GM06990 (cell line): ENCODE measurements at places on chromosomes 5 and 9.

DNA sequence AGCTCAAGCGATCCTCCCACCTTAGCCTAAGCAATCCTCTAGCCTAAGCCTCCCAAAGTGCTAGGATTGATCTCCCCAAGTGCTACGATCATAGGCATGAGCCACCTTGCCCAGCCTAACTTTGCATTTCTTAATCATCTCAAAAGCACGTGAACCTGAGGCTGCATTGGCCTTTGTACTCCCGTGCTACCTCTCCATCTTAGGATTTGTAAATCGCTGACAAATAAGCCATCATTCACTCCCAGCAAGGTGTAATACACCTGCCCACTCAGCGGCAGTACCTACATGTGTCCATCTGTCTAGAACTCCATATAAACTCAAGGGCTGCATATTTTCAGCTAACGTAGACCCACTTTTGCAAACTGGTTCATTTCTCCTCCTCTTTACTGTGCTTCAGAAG, 2.8 kb downstream of the ANKH start:
- DNase-seq: no peak

GRCh38 chr9:75185585-75186170, 97.4 kb downstream of the OSTF1 start:
- no peak for DNase-seq

GRCh38 chr5:124630767-124631704, 115.4 kb downstream of the ZNF608 start:
- peak; percentile 34 for DNase-seq

DNA sequence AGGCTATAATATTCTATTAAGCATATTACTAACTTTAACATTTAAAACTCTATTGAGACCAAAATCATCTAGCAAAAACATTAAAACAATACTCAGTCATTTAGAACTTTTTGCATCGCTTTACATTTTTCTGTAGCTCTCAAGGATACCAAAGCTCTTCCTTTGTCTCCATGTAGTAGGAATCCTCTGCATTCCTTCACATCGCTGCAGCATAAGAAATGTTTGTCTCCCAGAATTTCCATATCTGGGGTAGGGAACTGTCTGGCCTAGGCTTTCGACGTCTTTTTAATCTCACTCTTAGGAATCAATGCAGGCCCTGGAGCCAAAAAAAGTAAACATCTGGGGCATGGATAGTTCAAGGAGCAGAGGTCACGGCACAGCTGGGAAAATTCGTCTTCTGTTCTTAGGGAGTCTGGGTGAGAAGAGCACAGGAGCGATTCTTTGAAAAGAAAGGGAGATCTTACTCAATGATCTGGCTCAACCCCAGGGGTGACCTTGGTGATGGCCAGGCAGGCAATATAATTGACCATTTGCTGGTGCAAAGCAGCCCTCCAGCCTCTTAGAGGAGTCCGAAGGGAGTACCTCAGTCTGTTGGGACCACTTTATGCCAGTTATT, 23.2 kb upstream of the RAI14 start:
- DNase-seq: no peak

DNA sequence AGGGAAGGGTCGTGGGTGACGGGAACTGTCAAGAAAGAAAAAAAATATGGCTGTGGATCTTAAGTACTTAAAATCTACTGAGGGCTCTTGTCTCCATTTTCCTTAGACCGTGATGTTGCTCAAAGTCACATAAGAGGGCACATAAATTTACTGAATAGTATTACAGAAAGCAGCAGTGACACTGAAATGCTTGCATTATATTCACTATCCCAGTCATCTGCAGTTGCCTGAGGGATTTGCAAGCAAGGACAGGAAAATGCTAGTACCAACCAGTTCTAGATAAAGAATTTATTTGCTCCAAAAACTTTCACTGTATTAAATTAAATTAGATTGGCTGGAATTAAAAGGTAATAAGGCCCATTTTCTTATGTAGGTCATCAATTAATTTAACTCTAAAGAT, 106.5 kb upstream of the CCDC152 start:
- DNase-seq: no peak

DNA sequence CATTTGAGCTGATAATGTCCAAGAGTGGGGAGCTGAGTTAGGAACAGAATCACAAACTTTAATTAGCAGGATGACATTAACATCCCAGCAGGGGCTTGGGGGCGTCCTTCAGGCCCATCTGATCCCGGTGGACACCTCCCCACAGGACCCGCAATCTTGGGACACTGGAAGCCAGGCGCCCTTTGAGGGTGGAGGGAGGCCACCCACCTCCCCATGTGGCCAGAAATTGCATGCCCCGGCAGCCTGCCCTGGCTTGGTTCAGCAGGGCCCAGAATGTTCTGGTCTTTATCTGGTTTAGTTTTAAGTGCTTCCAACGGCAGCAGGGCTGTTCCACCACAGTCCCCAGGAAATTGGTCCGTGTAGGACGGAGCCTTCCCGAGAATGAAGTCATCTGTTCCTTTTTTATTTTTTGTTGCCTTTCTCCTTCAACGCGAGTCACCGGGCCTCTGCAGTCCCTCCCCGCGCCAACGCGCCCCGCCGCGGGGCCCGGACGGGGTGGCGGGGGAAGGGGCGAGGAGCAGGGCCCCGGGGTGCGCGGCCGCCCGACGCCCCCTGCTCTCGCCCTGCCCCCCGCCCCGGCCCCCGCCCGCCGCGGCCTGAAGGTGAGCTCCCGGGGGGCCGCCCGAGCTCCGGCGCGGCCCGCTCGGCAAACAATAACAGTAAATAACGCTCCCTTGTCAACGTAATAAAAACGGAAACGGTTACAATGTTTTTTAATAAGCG, 207.9 kb downstream of the C9orf50 start:
- peak; percentile 32 for DNase-seq

DNA sequence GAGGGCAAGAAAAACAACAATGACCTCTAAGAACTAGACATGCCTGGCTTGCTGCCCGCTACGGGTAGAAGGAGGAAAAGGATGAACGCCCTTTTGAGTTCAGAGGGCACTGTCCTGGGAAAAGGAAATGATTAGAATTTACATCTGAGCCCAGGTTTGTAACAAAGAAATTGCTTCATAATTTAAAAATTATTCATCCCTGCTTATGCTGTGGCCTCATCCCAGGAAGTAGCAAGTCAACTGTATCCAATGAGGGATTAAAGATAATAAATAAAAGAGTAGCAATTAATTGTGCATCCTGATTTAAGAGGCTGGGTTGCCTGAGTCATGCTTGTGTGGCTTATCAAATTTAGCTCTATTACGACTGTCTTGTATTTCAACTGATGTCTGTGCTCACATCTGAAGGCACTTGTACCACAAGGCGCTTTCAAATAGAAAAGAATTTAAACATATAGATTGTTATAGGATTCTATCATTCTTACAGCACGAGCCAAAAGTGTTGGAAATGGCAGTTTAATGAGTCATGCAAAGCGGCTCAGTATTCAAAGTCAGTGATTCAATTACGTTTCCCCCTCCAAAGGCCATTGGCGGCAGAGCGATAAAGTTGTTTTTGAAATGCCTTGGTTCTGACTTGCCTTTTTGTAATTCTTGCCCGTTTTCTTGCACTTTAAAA, 40.0 kb upstream of the DMRT1 start:
- no peak for DNase-seq

- no peak for DNase-seq
Observed at GRCh38 chr9:101569741-101570501, 24.8 kb downstream of the PPP3R2 start.

DNA sequence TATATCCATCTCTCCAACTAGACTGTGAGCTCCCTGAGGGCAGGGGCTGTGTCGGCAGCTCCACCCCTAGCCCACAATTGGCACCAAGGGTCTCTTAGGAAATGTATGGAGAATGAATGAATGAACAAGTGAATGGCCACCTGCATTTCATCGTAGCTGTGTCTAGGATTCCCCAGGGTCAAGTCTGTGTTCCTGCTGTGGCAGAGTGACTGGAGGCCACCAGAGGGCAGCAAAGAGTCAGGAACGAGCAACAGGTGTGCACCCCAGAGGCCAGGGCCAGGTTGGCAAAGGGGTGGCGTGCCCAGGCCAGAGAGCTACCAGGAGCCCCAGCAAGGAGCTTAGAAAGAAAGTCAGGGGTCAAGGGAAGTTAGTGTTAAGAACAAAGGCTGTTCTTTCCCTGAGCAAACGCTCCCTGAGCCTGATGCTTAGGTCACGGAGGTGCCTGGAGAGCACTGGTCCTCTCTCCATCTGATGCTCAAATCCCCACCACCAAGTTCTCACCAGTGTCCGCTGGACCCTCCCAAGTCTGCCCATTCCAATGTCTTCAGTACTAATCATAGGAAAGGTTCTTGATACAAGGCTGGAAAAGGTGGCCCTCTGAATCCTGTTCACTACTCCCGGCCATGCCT, 160.7 kb downstream of the PAX5 start:
- DNase-seq: peak; percentile 45

DNA sequence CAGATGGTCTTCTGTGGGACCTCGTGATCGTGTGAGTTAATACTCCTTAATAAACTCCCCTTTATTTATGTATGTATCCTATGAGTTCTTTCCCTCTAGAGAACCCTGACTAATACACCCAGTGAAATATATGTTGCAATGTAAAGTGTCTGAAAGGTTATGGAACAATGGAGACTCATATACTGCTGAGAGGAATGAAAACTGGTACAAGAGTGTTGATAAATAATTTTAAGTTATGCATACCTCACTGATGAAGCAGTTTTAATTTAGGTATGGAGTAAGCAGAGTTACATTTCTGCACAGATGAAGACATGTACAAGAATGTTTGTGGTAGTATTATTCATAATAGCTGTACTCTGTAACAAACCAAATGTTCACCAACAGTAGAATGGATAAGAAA, 438.3 kb downstream of the TAF11L14 start:
- no peak for DNase-seq

DNA sequence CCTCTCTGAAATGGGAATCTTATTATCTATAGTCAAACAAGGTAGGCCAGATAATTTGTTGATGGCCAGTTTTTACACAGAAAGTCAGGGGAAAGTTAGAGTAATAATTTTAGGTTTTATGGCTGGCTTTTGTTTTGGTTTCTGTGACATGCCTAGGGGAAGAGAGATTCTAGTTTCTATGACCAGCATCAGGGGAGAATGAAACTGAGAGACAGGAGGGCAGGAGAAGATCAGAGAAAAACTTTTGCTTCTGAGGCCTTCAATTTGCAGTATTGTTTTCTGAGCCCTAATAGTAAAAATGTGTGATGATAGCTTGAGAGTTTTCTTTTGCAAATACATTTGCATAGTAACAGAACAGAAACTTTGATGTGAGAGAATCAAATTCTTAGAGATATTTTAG, 564.3 kb downstream of the ZNF608 start:
- no peak for DNase-seq

DNA sequence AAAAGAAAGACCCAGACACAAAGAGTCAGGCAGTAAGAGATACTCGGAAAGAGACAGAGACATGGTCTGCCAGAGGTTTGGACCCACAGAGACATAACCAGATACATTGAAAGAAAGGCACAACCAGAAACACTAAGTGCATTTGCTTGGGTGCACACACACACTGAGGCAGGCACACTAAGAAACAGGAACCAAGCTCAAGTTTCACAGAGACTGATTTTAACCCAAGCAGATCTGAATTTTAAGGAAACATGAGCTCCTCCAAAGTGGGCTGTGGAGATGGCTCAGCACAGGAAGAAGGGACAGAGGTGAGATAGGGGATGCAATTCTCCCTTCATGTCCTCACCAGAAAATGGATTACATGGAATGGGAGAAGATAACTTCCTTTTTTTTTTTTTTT, 9.5 kb downstream of the AQP3 start:
- DNase-seq: no peak

GRCh38 chr5:9342161-9342787, 203.6 kb downstream of the SEMA5A start:
- DNase-seq: no peak

DNA sequence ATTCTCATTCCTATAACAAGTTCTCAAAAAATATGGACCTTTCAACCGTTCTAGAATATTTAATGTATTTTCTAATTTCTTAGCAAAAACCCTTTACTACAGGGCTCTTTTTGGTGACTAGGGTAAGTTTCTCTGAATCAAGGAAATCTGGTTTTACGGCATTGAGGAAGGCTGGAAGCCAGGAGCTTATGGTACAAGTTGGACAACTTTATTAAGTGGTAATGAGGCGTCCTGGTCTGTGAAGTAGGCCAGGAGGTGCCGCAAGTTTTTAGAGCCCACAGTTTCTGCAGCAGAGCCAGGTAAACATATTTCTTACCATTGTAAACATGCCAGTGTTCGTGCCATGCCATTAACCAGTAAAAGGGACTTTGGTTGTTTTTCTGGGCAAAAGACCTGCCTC, 14.6 kb upstream of the C1QTNF3 start:
- no peak for DNase-seq

DNA sequence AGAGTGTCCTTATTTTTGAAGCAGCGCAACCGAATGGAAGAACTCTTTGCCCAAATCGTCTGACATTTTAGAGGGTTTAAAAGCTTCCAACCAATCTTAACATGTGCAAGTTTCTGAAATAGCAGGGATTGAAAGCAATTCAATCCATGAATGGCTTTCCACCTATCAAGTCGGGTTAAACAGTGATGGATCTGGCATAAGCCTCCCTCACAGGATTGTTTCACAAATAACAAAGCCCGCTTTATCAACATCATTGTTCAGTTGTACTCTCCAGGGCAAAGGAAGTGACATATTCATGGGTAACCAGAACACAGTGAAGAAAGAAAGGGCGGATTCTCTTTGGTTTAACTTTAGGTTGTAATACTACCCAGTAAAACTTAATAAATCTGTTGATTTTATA, 497.3 kb downstream of the MTRR start:
- DNase-seq: no peak

- DNase-seq: no peak
Observed at GRCh38 chr5:135269199-135269598, 129.8 kb downstream of the MACROH2A1 start.

- DNase-seq: no peak
Observed at GRCh38 chr5:170920196-170920595, 58.4 kb downstream of the RANBP17 start.

DNA sequence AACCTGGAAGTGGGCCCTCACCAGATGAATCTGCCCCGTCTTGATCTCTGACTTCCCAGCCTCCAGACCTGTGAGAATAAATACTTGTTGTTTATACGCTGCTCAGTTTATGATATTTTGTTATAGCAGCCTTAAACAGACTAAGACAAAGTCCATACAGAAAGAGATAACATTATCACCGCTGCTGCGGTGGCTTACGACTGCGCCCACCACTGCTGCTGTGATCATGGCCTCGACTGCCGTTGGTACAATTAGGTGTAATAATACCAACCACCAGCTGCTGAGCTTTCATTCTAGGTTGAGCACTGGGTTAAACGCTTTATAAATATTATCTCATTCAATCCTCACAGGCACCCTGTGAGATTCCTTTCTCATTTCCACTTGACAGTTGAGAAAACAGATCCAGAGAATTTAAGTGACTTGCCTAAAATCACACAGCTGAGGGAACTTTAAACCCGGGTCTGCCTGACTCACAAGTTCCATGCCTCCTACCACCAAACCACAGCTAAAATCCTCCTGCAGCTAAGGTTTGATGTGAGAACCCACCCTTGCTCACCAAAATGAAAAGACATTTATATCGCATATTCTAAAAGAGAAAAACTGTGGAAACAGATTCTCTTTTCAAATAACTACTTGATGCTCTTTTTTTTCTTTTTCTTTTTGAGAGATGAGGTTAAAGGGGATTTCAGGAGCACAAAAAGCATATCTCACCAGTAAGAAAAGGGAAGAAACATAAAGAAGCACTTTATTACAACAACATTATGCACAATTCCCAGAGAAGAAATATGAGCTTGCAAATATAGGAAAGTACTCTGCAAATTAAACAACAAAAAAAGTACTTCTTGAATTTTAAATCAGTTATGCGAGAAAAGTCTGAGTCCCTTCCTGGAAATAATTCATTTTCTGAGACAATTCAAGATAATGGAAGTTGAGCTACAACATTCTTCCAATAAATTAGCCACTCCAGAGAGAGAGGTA, 23.9 kb downstream of the GOLM1 start:
- no peak for DNase-seq

- no peak for DNase-seq
Observed at GRCh38 chr9:125794708-125795107, 47.5 kb downstream of the PBX3 start.
